ENCODE measurements at places on chromosomes 5 and 9. TPM values are rescaled to one million over a fixed set of nuclear protein-coding genes. Genes with fewer than 3 reads are reported as not detected.

SPATA31A3 gene
- not detected for total RNA-seq

SEMA5A gene
- not detected for total RNA-seq

ANKRD34B gene
- not detected for total RNA-seq

TMEM171 gene
- total RNA-seq, result 7.2 TPM

ARSI gene
- 43.8 TPM for total RNA-seq

PCDHA9 gene
- 0.04 TPM for total RNA-seq

ZBTB34 gene
- 3.8 TPM for total RNA-seq

ABCA2 gene
- 26.5 TPM for total RNA-seq

FBN2 gene
- 17.3 TPM for total RNA-seq

PDE6A gene
- total RNA-seq, result 0.17 TPM

INVS gene
- 10.7 TPM for total RNA-seq

C1QTNF3 gene
- not detected for total RNA-seq

RIC1 gene
- total RNA-seq, result 12.5 TPM

SH3PXD2B gene
- 17.8 TPM for total RNA-seq

COX7C gene
- total RNA-seq, result 595 TPM

AIF1L gene
- total RNA-seq, result 1.1 TPM

SPRY4 gene
- 5.4 TPM for total RNA-seq

NR2F1-AS1 gene
- 4.0 TPM for total RNA-seq

Measured in A549 treated with RU486 at 1 μM for 4 hours (cell line).